ENCODE measurements at places on chromosomes 16 and 17.

DNA sequence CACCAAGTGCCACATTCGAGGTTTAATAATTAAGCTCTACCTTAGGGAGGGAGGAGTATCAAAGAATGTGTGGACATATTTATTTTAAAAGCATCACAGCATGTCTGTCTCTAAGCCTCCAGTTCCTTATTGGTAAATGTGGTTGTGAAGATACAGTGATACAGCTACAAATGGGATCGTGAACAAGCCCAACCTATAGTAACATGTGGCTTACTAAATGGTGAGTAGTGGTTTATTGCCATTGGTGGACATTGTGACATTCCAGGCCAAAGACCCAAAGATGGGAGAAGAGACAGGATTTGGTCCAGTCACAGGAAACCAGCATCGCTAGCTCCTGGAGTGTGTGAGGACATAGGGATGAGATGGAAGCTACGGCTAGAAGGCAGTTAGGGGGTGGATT lies 51.2 kb downstream of the IQCK start:
- DNase-seq, result no peak

GRCh38 chr17:4948931-4949320 lies 596 bp upstream of the PFN1 start:
- peak; percentile 95 for DNase-seq

DNA sequence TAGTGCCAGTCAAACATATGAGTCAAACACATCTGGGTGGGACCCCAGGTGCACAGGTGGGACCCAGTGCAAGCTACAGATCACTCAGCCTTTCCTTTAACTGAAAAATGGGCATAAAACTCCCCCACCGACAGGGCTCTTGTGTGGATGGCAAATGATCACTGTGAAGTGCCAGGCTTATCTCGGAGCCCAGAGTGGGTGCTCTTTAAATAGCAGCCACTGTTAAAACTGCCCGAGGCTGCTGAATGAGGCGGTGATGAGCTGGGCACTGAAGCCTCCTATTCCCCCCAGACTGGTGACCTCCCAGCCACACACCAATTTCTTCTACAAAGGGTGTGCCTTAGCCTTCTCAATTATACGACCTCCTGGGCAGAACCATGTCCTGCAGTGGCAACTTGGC lies 433.8 kb downstream of the SLC39A11 start:
- no peak for DNase-seq

- DNase-seq, result no peak
Measured at GRCh38 chr17:31458829-31459228, 67.4 kb downstream of the RAB11FIP4 start.

DNA sequence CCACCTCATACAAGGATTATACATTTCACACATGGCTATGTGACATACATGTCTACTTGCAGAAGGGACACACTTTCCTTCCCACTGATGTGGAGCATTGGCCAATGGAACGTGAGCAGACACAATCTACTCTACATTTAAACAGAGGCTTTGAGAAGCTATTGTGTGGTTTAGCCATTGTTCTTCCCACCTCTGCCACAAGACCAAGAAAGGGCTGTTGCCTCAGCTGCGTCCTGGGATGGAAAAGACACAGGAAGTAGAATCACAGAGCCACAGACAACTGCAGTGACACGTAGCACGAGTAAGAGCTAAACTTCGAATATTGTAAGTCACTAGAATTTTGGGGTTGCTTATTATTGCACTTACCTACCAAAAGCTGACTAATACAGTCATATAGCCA lies 33.3 kb downstream of the PRKCB start:
- no peak for DNase-seq

GRCh38 chr17:12328204-12328603 lies 307.5 kb downstream of the MAP2K4 start:
- DNase-seq, result no peak

GRCh38 chr17:2697611-2698162 lies 13.9 kb downstream of the CLUH start:
- no peak for DNase-seq

DNA sequence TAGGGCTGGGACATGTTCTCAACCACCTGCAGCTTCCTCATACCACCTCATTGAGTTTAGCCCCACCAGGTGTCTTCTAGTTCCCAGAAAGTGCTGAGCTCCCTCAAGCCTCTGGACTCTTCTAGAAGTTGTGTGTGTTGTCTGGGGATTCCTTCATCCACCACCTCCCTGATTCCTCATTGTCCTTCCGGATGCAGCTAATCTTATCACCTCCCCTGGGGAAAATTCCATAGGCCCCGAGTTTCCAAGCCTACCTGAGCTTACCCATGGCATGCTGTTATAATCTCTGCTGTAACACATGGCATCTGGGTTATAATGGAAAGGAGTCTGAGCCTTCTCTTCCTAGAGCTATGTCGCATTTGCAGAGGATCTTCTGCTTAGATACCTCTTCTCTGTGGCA lies 243.5 kb upstream of the SDK2 start:
- DNase-seq, result no peak

DNA sequence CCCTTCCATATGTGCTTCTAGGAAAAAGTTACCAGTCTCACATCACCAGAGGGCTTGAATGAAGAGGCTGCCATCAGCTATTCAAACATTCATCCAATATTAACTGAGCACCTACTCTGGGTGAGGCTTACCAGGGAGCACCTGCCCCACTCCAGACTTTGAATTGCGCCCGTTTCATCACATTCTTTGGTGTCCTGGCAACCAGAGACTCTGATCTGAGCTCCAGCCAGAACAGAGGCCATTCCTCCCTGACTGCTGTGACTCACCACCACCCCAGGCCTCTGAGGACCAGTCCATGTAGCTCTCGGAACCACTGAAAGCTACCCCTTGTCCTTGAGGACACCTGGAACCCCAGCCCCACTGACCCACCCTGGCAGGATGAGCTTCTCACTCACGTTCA lies at the start of gene C16orf96:
Gene C16orf96, plus strand, starts transcription at position 229 of the 400 bp plus-strand sequence. Its CDS starts 150 bp downstream, at position 379.
- no peak for DNase-seq

DNA sequence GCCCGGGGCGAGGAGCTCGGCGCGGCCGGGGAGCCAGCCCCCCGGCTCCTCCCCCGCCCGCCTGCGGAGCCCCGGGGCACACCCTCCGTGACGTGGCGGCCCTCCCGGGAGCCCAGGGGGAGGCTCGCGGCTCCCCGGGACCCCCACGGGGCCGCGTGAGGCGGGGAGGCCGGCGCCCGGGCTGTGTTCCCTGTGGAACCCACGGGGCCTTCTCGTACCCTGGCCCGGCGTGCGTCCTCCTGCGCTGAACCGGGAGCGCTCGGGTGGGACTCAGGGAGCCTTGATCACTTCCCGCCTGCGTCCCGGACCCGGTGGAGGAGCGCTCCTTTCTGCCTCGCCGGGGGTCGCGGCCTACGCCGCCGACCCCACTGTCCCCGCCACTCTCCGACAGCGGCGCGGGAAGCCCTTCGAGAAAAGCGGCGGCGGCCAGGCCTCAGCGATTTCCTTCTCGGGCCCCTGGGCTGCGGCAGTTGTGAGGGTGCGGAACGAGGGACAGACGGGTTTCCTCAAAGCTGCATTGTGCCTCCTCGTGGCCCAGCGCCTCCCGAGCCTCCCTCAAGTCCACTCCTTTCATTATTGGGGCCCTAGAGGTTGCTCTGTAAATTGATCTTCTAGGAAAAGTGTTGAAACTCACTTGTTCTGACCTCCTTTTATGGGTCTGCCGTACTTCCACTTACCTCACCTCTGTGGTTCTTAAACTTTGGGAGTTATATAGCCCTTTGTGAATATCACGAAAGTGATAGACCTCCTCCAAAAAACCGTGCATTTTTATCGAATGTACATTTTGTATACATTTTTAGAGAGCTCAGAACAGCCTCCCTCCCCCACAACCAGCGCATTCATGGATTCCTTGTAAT lies 597 bp downstream of the LIG3 start:
- peak; percentile 87 for DNase-seq

- DNase-seq, result no peak
Measured at GRCh38 chr16:52591934-52592592, 45.1 kb upstream of the TOX3 start.

DNA sequence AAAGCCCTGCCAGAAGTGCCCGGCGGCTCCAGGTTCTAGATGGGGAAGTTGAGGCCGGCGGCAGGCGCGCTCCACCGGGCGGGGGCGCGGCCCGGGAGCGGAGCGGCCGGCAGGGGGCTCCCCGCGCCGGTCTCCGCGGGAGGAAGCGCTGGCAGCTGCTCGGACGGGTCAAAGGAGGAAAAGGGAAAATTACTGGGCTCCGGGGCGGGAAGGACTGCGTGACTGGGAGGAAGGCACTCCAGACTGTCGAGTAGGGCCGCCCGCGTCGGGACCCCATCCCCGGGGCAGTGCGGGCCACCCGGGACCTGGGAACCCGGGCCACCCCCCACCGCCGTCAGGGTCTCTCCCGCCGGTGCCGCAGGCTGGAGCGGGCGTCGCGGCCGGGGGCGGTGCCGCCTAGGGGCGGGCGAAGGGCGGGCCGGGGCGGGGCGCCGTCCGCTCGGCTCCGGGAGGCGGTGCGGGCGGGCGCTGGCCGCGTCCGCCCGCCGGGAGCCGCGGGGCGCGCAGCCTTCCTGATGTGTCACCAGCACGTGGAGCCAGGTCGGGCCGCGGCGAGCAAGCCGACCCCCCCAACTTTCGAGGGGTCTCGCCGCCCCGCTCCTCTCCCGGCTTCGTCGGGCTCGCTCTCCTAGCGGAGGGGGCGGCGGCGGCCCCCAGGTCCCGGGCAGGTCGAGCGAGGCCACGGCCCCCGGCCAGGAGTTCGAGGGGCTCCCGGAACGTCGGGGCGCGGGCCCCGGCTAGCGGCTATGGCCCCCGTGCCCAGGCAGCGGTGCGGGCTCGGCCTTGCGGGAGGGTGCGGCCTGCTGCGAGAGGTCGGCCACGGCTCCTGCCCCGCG lies 167.5 kb downstream of the RAB11FIP4 start:
- DNase-seq, result peak; percentile 83

DNA sequence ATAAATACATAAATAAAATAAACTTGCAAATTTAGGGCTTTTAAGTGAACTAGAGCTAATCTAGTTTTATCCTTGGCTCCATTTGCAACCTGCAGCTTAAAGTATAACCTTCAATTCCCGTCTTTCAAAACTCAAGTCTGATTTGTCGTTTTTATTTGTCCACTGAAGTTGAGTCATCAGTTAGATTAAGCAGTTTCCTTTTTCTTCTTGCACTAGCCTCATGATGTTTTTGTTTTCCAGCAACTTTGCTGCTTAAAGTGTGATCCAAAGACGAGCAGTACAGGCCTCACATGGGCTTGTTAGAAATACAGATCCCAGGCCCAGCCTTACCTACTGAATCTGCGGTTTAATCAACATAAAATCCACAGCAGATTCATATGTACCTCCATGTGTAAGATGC lies 13.8 kb downstream of the ARSG start:
- DNase-seq, result no peak

DNA sequence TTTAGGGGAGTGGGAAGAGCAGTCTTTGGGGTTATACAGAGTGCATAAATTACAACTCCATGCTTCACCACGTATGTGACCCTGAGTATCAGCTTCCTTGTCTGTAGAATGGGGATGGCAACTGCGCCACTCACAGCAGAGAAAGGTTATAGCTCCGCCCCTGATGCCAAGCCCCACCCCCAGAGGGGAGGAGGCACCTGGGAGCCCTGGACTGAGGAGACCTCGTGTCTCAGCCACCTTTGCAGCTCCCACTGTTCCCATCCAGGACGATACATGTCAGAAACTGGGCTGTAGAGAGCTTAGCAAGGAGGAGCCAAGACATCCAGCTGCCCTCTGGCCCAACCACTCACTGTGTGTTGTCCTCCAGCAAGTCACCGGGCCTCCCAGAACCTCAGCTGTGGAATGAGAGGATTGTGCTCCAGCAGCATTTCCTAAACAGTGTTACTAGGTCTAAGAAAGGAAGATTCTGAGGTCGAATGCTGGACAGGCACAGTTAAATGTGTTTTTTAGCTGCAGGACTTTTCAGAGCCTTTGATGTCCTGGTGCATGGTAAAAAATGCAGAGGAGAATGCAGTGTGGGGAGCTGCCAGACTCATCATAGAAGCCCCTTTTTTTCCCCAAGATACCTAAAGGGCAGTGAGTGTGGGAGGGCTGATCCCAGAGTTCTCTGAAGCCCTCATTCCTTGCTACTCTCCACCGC lies 49.4 kb downstream of the BEAN1 start:
- no peak for DNase-seq

DNA sequence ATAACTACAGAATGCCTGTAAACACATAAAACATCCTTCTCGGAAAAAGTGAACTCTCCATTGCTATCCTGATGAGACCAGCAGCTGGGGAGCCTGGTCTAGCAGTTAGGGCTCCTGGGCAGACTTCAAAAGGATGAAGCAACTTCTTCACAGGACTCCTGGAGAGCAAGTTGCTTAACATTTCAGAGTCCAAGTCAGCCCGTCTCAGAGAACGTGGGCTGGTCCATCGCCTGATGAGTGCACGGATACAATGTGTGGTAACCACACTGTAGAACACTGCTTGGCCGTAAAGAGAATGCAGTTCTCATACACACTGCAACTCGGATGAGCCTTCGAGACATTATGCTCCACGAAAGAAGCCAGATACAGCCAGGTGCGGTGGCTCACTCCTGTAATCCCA lies 52.7 kb downstream of the TMEM235 start:
- DNase-seq, result no peak

DNA sequence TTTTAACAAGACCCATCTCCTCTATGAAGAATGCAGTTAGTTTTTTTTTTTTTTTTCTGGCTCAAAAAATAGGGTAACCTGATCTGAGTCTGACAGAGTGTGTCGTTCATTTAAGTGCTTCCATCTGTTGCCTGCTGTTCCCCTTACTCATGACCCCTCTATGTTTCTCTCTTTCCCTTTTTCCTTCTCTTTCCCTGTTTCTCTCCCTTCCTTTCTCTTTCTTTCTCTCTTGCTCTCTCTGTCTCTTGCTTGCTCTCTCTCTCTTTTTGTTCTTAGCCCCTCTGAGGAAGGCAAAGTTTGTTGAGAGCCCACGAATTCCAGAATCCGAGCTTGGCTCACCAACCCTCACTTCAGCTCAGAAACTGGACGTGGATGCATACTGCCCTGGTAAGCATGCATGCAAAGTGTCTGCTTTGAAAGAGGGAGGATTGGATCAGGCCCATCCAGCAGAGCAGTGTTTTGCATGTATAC lies 185.0 kb downstream of the TANC2 start:
- DNase-seq, result peak; percentile 50

- no peak for DNase-seq
Measured at GRCh38 chr17:30151471-30151870, 34.9 kb downstream of the NSRP1 start.

DNA sequence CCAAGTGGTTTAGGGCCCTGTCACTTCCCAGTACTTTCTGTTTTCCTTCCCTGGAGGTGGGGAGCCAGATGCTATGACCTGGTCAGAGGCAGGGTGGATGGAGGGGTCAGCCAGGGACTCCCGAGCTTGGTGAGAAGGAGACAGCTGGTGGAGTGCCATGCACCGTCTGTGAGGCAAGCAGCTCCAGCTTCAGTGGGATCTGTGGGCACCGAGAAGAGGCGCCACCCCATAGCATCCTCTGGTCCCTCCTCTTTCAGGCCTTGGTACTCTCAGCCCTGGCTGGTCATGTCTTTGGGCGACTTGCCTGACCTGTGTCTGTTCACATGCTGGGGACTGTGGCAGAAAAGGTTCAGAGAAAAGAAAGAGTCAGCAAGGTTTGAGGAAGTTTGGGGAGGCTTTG lies 299.3 kb upstream of the N4BP1 start:
- no peak for DNase-seq
